ENCODE measurements at places on chromosomes 4 and X.
A peak's percentile ranks its signal among the peaks of the same experiment; 100 is the strongest.

GRCh38 chr4:87982036-87982435 lies 6.5 kb downstream of the SPP1 start:
- DNase-seq = no peak

- no peak for DNase-seq
Measured at GRCh38 chr4:11624370-11624769, 195.7 kb upstream of the HS3ST1 start.

DNA sequence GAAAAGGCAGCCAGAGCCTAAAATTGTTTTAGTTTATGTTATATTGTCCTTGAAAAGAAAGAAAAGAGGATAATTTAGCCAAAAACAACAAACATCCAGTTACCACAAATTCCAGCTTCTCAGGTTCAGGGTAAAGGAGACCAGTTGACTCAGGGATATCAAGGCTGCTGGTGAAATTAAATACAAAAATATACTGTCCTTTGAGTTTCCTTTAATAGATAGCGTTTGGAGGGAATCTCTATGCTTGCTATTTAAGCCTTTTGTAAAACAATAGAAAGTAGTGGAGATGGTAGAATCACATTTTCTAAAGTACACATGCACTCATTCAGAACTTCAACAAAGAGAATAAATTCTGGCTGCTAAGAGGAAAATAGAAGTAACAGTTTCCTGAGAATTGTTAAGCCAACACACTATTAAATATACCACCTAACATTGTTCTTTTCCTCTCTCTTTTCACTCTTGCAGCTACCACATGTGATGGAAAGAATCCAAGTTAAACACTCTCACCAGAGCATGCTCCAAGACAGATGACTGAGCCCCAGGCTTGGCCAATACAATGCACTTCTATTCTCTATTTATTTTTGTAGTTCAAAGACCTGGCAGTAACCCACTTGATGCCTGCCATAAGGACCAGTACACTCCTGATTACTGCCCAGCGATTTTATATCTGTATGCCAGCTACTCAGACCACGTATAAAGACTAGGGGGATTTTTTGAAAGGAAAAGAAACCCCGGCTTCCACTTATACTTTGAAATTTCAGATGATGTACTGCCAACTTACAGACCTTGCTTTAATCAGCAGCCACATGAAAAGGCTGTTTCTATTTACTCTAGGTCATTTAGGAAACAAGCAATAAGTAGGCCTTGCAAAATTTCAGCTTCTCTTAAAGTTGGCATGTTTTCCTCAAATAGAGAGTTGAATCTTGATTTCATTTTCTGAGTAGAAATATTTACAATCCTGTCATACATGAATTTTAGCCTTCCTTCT lies 756.9 kb downstream of the FAT4 start:
- DNase-seq = no peak

DNA sequence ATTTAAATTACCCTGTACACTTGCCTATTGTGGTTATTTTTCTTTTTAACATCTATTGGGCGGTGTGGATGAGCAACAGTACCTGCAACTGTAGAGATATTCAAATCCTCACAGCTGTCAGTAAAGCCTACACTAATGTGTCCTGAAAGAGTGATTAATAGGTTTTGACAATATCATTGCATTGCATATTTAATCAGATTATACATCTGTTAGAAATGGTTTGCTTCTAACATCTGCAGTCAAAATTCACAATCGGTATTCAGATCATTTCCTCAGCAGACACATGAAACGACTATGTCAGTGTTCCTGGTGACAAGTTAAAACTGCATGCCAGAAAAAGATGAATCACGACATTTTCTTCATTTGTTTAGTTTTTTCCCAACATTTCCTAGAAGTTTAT lies 254.6 kb upstream of the EPHA5 start:
- DNase-seq = no peak

- no peak for DNase-seq
Measured at GRCh38 chrX:65406532-65406931, 128.1 kb downstream of the LAS1L start.

GRCh38 chr4:139734875-139735380 lies 69.3 kb downstream of the MGST2 start:
- DNase-seq = peak; percentile 50

GRCh38 chrX:38086451-38087215 lies 80.3 kb downstream of the SYTL5 start:
- no peak for DNase-seq

- no peak for DNase-seq
Measured at GRCh38 chr4:118774989-118775388, 60.9 kb downstream of the SEC24D start.

- no peak for DNase-seq
Measured at GRCh38 chrX:24145303-24146186, 4.0 kb upstream of the ZFX start.
